Activated gamma-delta T cell treated with Interleukin-2 at 50 U/mL for 16 hours (primary cell): ENCODE measurements at places on chromosomes 6 and 20.

DNA sequence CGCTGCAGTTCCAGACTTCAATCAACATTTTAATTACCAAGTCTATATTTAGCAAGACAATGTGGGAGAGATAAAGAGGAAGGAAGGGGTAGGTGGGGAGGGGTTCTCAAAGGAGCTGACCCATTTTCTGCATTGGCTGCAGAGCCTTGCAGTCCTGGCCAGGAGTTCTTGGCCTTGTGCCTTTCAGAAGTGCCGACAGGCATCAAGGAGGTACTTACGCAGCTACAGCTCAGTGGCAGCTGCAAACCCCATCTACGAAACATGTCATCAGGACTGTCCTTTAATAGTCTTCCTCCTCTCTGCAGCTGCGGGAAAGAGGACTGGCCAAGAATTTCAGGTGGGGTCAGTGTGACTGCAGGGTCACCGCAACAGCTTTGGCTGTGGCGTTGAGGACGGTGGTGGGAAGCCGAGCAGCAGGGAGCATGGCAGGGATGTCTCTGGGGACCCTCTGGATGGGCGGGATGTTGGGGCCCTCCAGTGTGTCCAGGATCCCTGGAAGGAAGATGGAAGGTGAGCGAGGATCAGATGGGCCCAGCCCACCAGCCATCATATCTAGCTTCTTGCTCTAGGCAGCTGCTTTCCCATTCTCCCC lies 1.8 kb upstream of the LRRC73 start:
- no peak for DNase-seq

- DNase-seq: no peak
Observed at GRCh38 chr6:159701413-159701999, 8.5 kb upstream of the SOD2 start.

DNA sequence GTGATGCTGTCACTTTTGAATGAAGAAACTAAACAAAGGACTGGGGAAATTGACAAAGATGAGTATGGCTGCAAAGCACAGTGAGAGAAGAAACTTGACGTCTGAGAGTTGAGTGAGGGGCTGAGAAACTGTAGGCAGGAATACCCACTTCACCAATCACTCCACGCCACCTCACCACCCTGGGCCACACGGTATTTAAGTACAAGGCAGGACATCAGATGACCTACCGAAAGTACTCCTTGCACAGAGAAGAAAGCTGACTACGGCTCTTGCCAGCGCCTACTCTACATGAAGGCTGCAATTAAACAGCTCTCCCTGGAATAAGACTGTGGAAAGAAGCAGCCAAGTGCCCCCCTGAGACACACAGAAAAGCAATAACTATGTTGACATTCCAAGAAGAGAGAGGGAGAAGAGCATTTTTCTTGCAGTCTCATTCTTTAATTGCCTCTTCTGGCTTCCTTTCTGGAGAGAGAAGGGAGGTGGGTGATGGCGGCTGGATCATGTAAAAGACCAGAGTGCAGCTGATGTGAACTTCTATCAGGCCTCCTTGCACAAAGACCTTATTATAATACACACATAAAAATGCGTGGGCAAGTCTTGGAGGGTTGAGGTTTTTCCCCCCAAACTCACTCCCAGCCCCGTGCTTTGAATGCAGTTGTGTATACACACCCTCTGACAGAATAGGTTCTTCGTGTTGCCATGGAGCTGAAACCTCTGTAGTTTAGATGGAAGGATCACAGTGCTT lies 44.6 kb downstream of the HIVEP2 start:
- DNase-seq: no peak

DNA sequence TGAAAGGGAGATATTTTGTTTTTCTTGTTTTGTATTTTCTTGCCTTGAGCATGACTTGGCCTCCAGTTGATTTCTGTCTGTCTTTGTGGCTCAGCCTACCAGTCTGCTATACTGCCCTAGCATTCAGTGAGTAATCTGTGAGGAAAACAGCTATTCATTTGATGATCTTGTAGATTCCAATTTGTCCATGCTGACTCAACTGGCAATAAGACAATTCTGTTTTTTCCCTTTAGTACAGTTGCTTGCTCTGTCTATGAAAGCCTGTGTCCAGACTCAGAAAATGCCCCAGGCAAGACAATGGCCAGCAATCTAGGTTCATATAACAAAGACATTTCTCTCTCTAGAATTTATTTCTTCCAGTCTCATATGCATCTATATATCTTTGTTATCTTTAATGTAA lies 10.9 kb upstream of the SOX4 start:
- DNase-seq: no peak

DNA sequence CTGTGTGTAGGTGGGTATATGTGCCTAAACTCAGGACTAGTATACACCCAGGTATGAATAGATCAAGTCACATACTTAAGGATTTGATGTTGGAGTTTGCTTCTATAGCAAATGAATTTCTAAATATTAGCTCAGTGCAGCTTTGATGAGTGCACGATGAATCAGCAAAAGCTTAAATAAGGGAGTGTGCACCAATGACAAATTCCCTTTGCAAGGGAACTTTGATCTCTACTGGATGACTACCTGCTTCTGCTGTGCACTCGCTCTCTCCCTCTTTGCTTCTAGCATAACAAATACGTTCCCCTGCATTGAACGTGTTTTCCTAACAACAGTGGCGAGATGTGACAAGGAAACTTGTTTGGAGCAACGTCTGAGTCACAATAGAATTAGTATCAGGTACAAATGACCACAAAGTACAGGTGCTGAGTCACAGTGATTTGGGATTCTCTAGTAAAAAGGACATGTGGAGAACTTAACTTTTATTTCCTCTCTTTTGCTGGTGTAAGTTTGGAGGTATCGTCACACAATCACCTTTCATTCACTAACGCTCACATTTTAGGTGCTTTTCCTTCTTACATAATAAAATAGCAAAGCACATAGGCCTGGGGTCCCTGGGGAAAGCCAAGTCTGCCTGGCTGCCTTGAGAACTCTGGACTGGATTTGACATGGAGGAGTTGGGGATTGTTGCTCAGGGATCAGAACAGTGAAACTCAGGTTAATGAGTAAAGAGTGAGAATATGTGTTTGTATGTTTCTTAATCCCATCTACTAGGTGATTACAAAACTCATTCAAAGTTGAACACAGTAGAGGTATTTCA lies 49.7 kb downstream of the KLHL31 start:
- DNase-seq: no peak

GRCh38 chr20:6576726-6577125 lies 190.8 kb upstream of the BMP2 start:
- no peak for DNase-seq

DNA sequence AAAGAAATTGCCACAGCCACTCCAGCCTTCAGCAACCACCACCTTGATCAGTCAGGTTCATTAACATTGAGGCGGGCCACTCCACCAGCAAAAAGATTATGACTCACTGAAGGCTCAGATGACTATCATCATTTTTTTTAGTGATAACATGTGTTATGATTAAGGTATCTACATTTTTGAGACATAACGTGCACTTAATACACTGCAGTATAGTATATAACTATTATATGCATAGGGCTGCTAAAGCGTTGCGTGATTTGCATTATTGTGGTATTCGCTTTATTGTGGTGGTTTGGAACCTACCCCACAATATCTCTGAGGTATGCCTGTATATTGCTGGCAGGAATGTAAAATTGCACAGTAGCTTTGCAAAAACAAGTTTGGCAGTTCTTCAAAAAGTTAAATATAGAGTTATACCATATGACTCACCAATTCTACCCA lies 6.8 kb upstream of the RIPK1 start:
- DNase-seq: no peak

DNA sequence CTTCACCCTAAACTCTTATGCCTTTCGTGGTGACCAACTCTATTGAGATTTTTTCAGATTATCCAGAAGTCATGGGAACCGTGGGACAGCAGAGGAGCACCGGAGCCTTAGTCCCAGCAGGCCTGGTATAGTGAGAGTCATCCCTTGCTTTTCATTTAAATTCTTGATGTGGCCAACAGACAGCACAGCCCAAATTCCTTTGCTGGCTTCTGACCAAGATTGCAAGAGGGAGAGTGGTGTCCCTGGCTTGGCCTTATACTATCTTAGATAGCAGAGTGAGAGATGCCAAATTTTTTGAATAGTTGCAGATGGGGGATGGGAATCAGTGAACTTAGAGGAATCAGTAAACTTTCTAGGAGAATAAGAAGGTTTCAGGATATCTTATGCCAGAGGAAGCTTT lies 7.8 kb downstream of the STX11 start:
- no peak for DNase-seq

DNA sequence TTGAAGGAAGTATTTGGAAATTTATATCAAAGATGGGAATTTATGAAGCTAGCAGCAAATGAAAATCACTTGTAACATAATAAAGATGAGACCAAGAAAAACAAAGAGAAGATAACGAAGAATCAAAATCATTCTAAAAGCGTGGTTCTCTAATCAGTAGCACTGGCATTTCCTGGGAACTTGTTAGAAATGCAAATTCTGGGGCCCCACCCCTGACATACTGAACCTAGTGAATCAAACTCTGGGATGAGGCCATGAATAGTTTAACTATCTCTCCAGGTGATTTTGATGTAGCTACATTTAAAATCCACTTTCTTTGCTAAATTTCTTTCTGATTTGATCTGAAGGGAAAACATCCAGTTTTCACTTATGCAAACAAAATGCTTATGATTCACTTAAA lies 1075.6 kb downstream of the HACE1 start:
- no peak for DNase-seq

DNA sequence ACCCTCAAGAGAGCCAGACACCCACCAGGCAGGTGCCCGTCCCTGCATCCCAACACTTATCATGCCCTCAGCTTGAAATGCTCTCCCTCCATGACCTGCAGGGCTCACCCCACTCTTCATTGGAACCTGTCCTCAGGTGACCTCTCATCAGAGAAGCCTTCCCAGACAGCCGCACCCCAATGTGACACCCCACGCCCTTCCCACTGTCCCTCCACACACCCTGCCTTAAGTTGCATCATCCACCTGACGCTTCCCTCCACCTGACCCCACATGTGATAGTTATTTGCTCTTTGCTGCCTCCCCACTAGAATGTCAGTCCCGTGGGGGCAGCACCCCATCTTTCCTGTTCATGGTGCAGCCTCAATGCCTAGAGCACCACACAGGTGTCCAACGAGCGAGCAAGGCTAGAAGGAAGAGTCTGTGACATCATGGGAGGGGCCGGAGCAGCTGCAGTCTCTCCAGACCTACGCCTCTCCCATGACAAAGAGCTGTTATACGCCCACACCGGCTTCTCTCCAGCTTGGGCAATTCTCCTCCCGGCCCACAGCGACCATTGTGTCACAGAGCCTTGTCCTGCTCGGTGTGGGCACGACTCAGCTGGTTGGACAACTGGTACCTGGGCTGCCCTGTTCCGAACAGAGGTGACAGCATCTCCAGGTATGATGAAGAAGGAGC lies 58.2 kb downstream of the NFATC2 start:
- no peak for DNase-seq
